Hippocampal formation (tissue), 2 donors: ENCODE measurements at places on chromosomes 4 and X.

DNA sequence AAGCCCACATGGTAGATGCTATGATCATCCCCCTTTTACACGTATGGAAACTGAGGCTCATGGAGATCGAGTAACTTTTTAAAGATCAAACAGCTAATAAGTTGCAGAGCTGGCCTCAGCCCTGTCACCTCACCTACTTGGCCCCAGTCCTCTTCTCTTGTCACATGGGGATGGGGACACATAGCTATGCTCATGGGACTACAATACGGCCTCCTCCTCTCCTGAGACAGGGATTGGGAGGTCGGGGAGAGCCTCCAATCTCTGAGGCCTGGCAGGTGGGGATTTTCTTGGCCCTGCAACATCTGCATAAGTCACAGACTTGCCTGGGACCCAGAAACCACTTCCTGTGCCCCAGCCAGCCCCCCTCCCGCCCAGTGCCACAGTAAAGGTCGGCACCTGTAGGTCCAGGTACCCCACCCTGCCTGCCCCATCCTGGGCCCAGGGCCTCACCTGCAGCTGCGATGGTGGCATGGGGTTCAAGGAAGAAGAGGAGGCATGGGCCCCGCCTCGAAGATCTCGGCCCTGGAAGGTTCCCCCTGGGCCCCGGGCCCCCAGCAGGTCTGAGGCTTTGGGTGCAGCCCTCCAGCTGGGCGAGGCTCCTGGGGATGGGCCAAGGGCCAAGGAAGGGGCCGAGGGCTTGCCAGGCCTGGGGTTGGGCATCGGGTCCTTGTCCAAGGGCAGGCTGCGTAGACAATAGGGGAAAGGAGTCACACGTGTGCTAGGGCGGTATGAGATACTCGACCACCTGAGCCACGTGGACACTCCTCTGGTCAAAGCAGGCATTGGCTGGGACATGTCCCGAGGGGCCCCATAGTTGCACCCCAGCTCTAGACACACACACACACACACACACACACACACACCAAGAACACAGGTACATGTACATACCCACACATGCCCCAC is 6.4 kb downstream of the FOXP3 start:
- no peak for DNase-seq

DNA sequence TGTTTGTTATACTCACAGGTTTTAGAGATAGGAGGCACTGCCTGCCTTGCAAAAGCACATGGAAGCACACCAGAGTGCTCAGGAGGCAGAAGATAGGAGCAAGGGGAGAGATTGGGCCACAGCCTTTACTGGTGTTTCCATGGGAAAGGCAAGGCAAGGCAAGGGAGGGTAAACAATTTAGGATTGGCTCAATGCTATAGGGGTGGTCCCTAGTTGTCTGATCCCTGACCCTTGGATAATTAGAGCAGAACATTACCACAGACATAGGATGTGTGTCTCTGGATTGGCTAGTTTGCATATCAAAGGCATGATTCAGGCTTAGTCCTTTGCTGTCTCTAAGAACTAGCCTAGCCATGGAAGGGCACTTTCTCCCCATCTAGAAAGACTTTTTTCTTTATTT is 36.1 kb downstream of the GRXCR1 start:
- no peak for DNase-seq

DNA sequence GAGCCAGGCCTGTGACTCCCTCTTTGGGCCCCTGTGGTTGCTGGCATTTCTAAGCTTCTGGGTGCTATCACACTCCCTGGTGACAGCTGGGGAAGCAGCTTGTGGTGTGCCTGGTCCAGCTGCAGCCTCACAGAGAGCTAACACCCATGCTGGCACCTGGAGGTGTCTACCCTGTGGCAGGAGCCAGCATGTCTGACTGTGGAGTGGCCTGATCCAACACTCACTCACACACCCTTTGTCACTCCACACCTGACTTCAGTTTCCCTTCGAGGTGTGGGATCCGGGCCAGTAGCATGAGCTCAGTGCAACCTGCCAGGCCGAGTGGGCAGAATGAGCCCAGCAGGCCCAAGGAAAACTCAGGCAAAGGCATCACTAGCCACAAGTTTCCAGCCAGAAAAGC is 67.5 kb downstream of the TECRL start:
- DNase-seq = no peak

GRCh38 chr4:137069473-137069872 is 462.8 kb downstream of the PCDH18 start:
- DNase-seq = no peak

GRCh38 chrX:20681683-20682082 is 415.0 kb upstream of the RPS6KA3 start:
- DNase-seq = no peak

GRCh38 chr4:5796976-5797375 is 86.0 kb downstream of the EVC start:
- DNase-seq = no peak

DNA sequence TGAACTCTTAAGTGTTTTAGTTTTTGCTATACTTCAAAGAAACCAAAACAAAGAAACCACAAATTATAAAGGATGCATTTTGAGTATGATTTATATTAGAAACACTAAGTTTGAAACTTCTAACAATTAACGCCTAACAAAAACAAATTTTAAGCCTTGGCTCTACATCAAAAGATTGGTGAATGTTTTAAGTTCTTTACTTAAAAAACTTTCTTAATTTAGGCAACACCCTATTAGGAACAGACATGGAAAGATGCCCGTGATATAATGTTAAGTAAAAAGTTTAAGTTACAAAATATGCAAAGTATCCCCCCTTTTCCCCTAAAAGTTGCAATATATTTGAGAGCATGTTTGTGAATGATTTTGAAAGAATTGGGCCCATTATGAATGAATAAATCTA is 21.2 kb downstream of the PROM1 start:
- no peak for DNase-seq

- no peak for DNase-seq
Observed at GRCh38 chr4:168496834-168497233, at the start of gene PALLD. PALLD (plus strand) TSS chr4:168497052.

DNA sequence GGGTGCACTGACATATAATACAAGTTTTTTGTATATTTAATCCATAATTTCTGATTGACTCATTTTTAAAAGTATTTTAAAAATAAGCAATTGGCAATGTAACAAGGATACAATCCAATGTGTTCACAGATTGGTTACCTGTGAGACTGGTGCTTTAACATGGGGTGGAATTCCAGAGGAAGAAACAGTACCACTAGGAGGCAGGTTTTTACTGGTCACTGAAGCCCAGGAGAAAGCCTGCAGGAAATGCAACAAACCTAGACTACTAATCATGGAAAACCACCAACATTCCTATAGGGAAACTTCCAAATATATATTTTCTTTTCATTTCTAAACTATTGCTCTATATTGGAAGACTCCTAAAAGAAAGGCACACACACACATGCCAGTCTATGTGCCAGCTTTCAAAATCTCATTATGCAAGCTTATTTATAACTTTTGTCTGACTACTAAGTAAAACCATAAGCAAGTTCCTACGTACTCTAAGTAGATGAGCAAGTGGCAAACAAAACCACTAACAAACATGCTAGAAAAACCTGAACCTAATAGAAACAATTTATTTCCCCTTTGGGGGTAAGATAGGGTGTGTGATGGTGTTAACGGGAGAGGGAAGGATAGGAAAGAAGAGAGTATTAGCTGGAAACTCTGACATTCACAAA is 19.2 kb downstream of the G3BP2 start:
- no peak for DNase-seq

DNA sequence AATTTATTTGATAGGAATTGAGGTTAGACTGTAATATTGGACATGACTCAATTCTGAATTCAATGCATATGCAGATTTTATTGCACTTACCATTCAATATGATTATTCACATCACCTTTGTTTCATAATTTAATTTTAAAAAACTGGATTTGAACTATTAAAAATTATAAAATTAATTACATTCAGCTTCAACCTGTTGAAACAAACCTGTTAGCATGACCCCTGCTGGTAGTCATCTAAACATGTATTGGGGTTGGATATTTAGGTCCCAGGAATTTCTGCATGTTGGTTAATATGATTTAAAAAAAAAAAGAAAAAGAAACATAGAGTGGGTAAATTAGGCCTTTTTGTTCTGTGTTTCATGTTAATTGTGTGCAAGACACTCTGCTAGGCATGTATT is 85.9 kb downstream of the ARSJ start:
- DNase-seq = no peak
